Fibroblast of lung (primary cell): ENCODE measurements at places on chromosomes 7 and 10. TPM values are rescaled to one million over a fixed set of nuclear protein-coding genes. Genes with fewer than 3 reads are reported as not detected.

Gene ZNF853
- 0.66 and 4.4 TPM in 2 replicates for total RNA-seq

Gene SGMS1
- 55.2 and 82.1 TPM in 2 replicates for total RNA-seq

Gene HECW1
- total RNA-seq = 0.77 and 6.1 TPM in 2 replicates

Gene MNX1
- total RNA-seq = not detected in 2 replicates

Gene H2BK1
- not detected in 2 replicates for total RNA-seq

Gene LIPF
- not detected in 2 replicates for total RNA-seq

Gene PLEKHS1
- total RNA-seq = not detected in 2 replicates

Gene OR2A7
- total RNA-seq = 0.26 and 0.50 TPM in 2 replicates
